GM12878 (cell line): ENCODE measurements at places on chromosomes 7 and 10. TPM values are rescaled to one million over a fixed set of nuclear protein-coding genes. Genes with fewer than 3 reads are reported as not detected.

- no peak overlapping the region for H3K4me3 ChIP-seq
- no peak overlapping the region for H3K27ac ChIP-seq
- no peaks in the 10 kb centered on the region for H3K4me1 ChIP-seq
- H3K36me3 ChIP-seq, result peaks cover 17% of the 10 kb centered on the region; the same call in 1 of the 2 replicates
Observed at GRCh38 chr10:35040760-35041501, 49.2 kb downstream of the CUL2 start.

- no peaks in the 10 kb centered on the region; the same call in 1 of the 2 replicates for H3K4me1 ChIP-seq
- no peak overlapping the region for H3K4me3 ChIP-seq
- H3K27me3 ChIP-seq, result no peaks in the 10 kb centered on the region
- peaks cover 6% of the 10 kb centered on the region for H3K36me3 ChIP-seq
- no peak for DNase-seq
Observed at GRCh38 chr7:23689165-23689564, 9.2 kb downstream of the FAM221A start.

GRCh38 chr7:139560199-139560598 is 36.7 kb downstream of the CLEC2L start:
- DNase-seq, result no peak
- H3K4me1 ChIP-seq, result no peaks in the 10 kb centered on the region
- no peaks in the 10 kb centered on the region for H3K27me3 ChIP-seq
- H3K36me3 ChIP-seq, result no peaks in the 10 kb centered on the region

GRCh38 chr7:32506266-32507054 is 11.2 kb downstream of the AVL9 start:
- DNase-seq, result no peak
- no peak overlapping the region; the same call in 1 of the 2 replicates for H3K27ac ChIP-seq
- no peak overlapping the region for H3K4me3 ChIP-seq
- peaks cover 2% of the 10 kb centered on the region for H3K4me1 ChIP-seq

- no peaks in the 10 kb centered on the region for H3K27me3 ChIP-seq
- peaks cover 10% of the 10 kb centered on the region for H3K4me1 ChIP-seq
- peak overlapping the region; percentile 96 for H3K4me3 ChIP-seq
- no peaks in the 10 kb centered on the region for H3K36me3 ChIP-seq
Observed at GRCh38 chr7:23467806-23468525, 2.3 kb downstream of the IGF2BP3 start.

- DNase-seq, result no peak
- H3K4me3 ChIP-seq, result no peak overlapping the region
- H3K27ac ChIP-seq, result no peak overlapping the region
- no peaks in the 10 kb centered on the region for H3K27me3 ChIP-seq
Observed at GRCh38 chr10:89115876-89116627, 91.1 kb downstream of the CH25H start.

- no peak overlapping the region for H3K27ac ChIP-seq
- no peaks in the 10 kb centered on the region for H3K36me3 ChIP-seq
- H3K4me1 ChIP-seq, result no peaks in the 10 kb centered on the region
- H3K4me3 ChIP-seq, result no peak overlapping the region
Observed at GRCh38 chr10:24333736-24334135, 124.8 kb downstream of the KIAA1217 start.

Gene UCMA
- polyA plus RNA-seq, result not detected in 2 replicates

DNA sequence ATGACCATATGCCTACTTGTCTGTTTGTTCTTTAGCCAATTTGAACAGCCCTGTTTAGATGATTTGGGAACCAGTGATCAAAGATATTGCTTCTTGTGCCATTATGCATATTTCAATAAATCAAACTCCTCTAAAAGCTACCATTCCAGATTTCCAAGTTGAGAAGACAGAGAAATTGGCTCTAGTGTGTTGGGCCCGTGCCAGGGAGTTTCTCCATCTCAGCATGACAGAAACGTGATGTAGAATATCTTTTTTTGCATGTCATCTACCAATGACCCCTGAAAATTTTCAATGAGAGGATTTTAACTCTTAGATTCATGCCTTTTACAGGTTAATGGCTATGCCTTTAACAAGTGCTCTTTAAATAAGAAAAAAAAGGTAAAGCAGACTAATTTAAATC is 50.7 kb upstream of the CABCOCO1 start:
- H3K27ac ChIP-seq, result no peak overlapping the region
- no peaks in the 10 kb centered on the region for H3K36me3 ChIP-seq
- H3K4me1 ChIP-seq, result no peaks in the 10 kb centered on the region
- H3K27me3 ChIP-seq, result no peaks in the 10 kb centered on the region
- DNase-seq, result no peak

GRCh38 chr10:100568912-100569311 is 33.2 kb downstream of the HIF1AN start:
- no peak overlapping the region for H3K27ac ChIP-seq
- H3K36me3 ChIP-seq, result no peaks in the 10 kb centered on the region
- no peak for DNase-seq
- H3K4me3 ChIP-seq, result no peak overlapping the region

- DNase-seq, result no peak
- H3K36me3 ChIP-seq, result no peaks in the 10 kb centered on the region
- H3K27me3 ChIP-seq, result 0 out of 2 replicates have a peak, but pooled peaks cover 2% of the 10 kb centered on the region
- H3K4me1 ChIP-seq, result no peaks in the 10 kb centered on the region
- no peak overlapping the region for H3K4me3 ChIP-seq
Observed at GRCh38 chr10:124162774-124163354, 69.5 kb upstream of the CHST15 start.

DNA sequence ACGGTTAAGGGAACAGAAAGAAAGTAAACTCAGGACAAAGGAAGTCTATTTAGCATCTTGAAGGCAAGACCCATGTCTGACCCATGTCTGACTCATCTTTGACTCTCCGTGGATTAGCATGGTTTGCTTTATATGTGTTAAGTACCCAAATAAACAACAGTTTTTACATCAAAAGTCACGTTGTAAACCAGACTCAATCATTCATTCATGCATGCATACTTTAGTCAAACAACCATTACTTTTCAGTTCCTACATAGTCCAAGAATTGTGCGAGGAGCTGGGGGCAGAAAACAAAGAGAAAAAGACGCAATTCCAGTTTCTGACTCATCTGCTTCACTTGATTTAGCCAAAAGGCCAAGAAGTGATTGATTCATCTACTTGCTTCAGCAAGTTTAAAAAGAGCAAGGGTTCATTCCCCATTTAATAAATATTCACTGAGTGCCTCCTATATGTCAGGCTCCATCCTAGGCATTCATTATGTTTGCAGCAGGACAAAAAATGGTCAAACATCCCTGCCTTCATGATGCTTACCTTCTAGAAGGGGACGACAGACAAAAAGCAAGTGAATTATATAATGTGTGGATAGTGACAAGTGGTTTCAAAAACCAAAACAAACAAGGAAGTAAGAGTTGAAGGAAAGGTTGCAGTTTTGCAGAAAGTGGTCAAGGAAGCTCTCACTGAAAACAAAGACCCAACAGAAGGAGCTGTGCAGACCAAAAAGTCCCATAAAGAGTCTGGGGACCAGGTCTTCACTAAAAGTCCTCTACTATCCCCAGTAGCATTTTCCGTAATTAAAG is 116.2 kb downstream of the FAM107B start:
- no peaks in the 10 kb centered on the region for H3K36me3 ChIP-seq
- H3K4me3 ChIP-seq, result peak overlapping the region; percentile 26; the same call in 1 of the 2 replicates
- peak overlapping the region; percentile 33 for H3K27ac ChIP-seq
- H3K4me1 ChIP-seq, result peaks cover 47% of the 10 kb centered on the region
- no peaks in the 10 kb centered on the region; the same call in 1 of the 2 replicates for H3K27me3 ChIP-seq

DNA sequence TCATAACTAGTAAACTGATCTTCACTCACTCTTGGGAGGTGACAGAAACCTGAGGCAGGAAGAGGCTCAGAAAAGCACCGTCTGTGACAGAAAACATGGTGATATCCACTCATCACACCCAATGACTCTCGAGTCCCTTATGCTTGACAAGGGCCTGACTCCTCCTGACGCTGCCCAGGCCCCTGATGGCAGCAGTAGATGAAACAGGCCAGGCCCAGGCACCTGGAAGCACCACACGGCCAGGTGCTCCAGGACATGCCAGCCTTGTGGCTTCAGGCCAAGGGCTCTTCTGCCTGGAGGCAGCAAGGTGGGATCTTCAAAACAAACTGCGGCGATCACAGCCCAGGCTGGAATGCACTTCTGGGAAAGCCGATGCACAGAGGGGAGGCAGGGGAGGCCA is 89.3 kb downstream of the MAD1L1 start:
- DNase-seq, result no peak
- peaks cover 6% of the 10 kb centered on the region; the same call in 1 of the 2 replicates for H3K4me1 ChIP-seq
- no peak overlapping the region for H3K4me3 ChIP-seq
- no peaks in the 10 kb centered on the region; the same call in 1 of the 2 replicates for H3K36me3 ChIP-seq
- H3K27ac ChIP-seq, result no peak overlapping the region
- H3K27me3 ChIP-seq, result no peaks in the 10 kb centered on the region

DNA sequence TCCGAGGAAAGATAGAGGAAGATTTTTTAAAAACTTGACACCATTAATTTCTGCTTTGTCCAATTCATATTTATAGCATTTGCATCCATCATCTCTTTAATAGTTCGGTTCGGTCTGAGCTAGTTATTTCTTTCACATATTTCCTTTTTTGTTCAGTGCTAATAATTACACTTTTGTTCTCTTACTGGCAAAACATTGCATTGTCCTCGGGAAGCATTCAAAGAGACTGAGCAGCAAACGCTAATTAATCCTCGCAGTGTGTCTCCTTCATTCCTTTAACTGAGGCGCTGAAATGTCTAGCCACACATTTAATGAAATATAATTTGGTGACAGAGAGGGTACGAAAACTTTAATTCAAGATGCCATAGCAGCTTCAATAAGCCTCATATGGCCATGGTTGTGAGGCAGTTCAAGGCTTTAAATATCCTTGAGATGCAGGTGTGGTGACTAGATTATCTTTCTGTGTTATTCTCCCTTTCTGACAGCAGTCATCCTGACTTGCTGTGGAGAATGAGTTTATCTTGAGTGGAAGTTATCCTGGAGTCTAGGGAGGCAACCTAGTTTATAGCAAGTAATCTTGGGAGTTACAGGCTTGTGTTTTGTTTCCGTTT is 431.4 kb downstream of the SDK1 start:
- no peaks in the 10 kb centered on the region for H3K36me3 ChIP-seq
- no peak overlapping the region for H3K27ac ChIP-seq
- no peak overlapping the region for H3K4me3 ChIP-seq
- no peaks in the 10 kb centered on the region for H3K27me3 ChIP-seq

DNA sequence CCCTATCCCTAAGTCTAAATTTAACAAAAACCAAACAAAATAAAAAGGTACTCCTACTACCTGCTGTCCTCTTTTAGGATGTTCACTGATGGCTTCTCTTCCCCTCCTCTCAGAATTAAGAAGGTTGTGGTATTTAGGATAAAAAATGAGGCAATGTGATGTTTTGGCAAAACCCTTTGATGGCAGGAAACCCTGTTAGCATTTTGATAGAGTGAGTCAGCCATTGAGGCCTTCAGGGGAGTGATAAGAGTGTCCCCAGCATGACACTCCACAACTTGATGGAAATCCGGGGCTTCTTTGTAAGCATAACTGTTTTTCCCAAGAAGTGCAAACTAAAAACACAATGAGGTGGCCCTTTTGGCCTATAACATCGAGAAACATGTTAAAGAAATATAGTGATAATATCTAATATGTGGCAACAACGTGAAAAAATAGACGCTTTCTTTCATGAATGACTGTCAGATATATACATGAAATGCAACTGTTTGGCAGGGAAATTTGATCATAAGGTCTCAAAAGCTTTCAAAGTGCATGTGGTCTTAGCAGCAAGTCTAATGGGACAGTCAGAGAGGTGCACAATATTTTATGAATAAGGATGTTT is 55.0 kb downstream of the PRTFDC1 start:
- H3K4me1 ChIP-seq, result peaks cover 21% of the 10 kb centered on the region
- DNase-seq, result no peak
- H3K27ac ChIP-seq, result no peak overlapping the region
- H3K36me3 ChIP-seq, result no peaks in the 10 kb centered on the region

DNA sequence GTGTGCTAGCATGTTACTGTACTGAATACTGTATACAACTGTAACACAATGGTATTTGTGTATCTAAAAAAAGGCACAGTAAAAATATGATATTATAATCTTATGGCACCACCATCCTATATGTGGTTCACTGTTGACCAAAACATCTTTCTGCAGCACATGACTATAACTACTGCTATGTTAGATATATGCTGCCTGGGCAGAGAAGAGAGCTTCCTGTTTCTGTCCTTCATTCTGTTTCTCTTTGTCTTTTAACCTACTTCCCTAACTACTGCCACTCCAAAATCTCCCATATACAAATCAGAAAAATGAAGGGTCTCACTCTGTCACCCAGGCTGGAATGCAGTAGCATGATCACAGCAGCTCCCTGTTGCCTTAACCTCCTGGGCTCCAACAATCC is 8.8 kb upstream of the FGL2 start:
- no peak overlapping the region for H3K27ac ChIP-seq
- H3K4me1 ChIP-seq, result peaks cover 12% of the 10 kb centered on the region
- H3K4me3 ChIP-seq, result no peak overlapping the region
- H3K27me3 ChIP-seq, result no peaks in the 10 kb centered on the region
- DNase-seq, result no peak
- H3K36me3 ChIP-seq, result no peaks in the 10 kb centered on the region

Gene BMS1
- 30.6 and 31.0 TPM in 2 replicates for polyA plus RNA-seq

Gene PARD3
- 3.3 and 3.8 TPM in 2 replicates for polyA plus RNA-seq

Gene RELN
- polyA plus RNA-seq, result not detected in 2 replicates

GRCh38 chr10:22229802-22230157 is 12.0 kb upstream of the EBLN1 start:
- H3K36me3 ChIP-seq, result no peaks in the 10 kb centered on the region
- H3K27ac ChIP-seq, result no peak overlapping the region
- peak overlapping the region; percentile 68 for H3K4me3 ChIP-seq
- H3K27me3 ChIP-seq, result no peaks in the 10 kb centered on the region; the same call in 1 of the 2 replicates

Gene LARP4B
- 18.6 and 21.6 TPM in 2 replicates for polyA plus RNA-seq

Gene COL13A1
- 0.15 TPM in 1 of 2 replicates, not detected in the other for polyA plus RNA-seq

DNA sequence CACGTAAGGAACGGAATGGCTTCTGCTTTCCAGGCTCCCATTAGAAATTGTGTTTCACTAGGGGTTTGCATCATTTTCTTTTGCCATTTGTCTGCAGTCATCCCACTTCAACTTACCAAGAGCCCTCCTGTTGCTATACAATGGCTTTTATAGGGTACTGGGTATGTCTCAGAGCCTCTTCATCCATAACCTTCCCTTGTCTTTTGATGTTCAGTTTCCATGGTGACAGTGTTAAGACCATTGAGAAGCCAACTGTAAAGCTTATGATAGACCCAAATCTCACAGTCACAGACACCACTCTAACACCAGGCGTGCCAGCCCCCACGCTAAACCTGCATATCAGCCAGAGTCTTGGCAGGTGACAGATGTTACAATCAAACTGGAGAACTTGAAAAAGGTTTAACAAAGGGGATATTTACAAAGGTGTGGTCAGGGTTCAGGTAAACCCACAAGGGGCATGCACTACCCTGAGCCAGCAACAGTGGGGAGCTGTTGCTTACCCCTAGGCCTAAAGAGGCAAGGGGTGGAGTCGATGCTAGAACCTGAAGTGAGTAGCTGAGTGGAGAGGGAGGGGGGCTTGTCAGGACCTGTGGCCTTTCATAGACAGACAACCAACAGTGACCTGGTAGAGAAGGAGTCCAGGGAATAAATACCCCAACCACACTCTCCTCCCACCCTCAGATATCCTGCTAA is 53.2 kb upstream of the ABLIM1 start:
- H3K4me3 ChIP-seq, result no peak overlapping the region
- peaks cover 9% of the 10 kb centered on the region; the same call in 1 of the 2 replicates for H3K27me3 ChIP-seq
- DNase-seq, result no peak
- H3K36me3 ChIP-seq, result no peaks in the 10 kb centered on the region

Gene RHOBTB1
- not detected in 2 replicates for polyA plus RNA-seq
